ENCODE measurements at places on chromosomes 5 and 9. TPM values are rescaled to one million over a fixed set of nuclear protein-coding genes. Genes with fewer than 3 reads are reported as not detected.

DNA sequence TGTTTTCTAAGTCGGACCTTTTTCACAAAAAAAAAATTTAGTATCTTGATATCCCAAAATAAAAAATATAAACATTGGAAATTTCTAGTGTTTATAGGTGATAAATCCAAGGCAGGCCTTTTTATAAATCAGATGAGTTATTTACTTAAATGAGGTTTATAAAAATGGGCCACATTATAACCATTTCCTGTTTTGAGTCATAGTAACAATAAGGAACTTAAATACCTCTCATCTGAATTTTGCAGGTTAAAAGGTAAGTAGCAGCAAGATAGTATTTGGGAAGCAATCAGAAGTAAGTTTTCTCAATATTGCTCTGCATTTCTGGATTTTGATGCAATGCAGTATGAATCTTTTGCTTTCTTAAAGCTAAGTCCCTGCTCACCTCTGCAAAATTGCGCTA is 3.9 kb downstream of the SPTAN1 start:
- no peak for DNase-seq

GRCh38 chr5:180387798-180388197 is 34.7 kb upstream of the GFPT2 start:
- DNase-seq: no peak

- DNase-seq: no peak
Observed at GRCh38 chr9:110066929-110067716, 140.8 kb downstream of the C9orf152 start.

DNA sequence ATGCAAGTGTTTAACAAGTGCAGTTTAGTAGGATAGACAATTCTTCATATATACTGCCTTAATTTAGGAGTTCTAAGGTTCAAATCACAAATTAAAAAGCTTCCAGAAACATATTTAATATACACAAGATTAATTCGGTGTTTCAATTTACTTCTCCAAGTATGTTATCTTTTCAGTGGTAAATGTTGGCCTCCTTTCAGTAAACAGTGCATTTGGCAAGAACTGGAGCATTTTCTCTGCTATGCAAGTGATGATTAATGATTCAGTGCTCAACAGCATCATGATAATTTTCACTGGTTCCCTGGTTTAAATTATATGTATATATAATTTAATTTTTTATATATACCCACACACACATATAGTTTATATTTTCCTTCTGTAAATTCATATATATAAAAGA is 541.7 kb downstream of the EFNA5 start:
- no peak for DNase-seq

GRCh38 chr9:137449931-137450538 is 8.9 kb upstream of the ENTPD8 start:
- peak; percentile 58 for DNase-seq

PDE8B gene
- not detected for total RNA-seq

GRCh38 chr5:158589939-158590338 is 509.8 kb downstream of the EBF1 start:
- DNase-seq: no peak

AGXT2 gene
- not detected for total RNA-seq

GRCh38 chr5:147426640-147427327 is 83.1 kb downstream of the DPYSL3 start:
- no peak for DNase-seq

DNA sequence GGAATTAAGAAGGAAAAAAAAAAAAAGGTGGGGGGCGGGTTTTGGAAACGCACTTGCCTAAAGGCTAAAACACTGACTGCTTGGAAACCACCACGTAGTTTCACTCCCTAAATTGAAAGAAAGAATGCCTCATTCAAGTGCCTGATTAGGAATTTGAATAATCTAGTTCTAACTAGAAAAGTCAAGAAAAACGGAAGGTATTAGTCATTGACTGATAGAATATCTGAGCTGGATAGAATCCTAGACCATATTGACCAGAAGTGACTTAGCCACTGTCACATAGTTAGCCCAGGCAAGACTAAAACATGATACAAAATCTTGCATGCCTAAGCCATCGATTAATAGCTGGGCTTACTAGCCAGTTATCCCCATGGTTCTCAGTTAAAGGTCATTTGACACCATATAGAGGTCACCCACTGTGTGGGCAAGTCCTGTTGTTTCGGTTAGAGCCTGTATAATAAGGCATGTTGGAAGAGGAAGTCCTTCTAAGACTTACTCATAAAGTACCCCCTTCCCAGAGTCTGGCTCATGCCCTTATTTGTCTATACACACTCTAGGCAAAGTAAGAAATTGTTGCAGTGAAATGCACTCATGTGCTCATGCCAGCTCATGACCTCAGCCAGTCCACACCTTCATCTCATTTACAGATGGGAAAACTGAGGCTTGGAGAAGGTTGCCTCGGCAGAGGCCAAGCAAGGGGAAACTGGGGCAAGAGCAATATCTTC is 40.2 kb downstream of the SH3RF2 start:
- no peak for DNase-seq

All from activated CD8-positive, alpha-beta T cell treated with anti-CD3 and anti-CD28 coated beads, Interleukin-2, amount 10 ng/mL, durations not matched to agents 7 days and 5 days (primary cell).